ENCODE measurements at places on chromosomes 7 and 10.

DNA sequence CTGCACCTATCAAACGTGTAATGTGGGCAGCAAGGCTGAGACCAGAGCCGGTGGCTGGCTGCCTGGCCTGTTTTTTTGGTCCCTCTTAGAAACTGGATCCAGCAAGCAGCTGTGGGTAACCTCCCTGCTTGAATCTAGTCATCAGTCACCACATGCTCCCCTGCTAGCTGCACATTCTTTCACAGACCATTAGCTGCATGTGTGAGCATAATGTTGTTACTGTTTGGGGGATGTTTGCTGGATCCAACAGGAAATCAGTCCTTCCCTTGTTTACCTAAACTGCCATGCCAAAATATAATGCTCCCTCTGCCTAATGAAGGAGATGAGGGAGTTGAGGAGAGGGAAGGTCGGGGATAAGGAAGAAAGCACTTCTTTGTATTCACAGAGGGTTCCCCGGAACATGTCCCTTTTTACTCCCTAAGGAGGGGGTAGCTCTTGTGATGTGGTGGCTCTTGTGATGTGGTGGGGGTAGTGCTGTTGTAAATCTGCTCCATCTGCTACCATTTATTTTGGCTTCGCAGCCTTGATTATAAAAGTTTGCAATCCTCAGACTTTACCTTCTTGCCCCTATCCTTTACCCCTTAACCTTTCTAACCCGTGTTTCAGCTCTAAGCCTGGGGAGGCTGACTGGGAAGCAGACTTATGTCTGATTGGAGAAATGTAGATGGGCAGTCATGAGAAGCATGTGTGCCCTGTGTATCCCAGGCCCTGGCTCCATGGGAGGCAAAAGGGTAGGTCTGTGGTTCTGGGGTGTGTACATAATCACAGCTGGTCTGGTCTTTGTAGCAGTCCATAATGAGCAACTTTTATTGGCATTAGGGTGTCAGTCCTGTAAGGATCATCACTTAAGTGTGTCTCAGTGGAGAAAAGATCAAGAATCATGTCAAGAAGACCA, 20.8 kb downstream of the LOXL4 start:
- no peak for DNase-seq

- no peak for DNase-seq
Measured at GRCh38 chr10:14547816-14548215, 217.1 kb upstream of the FRMD4A start.

GRCh38 chr10:77925410-77925794, 1.2 kb downstream of the DLG5 start:
- no peak for DNase-seq

- no peak for DNase-seq
Measured at GRCh38 chr10:33398796-33399195, 64.3 kb upstream of the NRP1 start.

GRCh38 chr7:37176079-37176478, 272.6 kb downstream of the ELMO1 start:
- no peak for DNase-seq

Measured in stimulated activated naive CD4-positive, alpha-beta T cell treated with Interleukin-2 at 50 U/mL for 16 hours (primary cell).